ENCODE measurements at places on chromosomes 12 and 14. TPM values are rescaled to one million over a fixed set of nuclear protein-coding genes. Genes with fewer than 3 reads are reported as not detected.

GARIN6 gene
- polyA plus RNA-seq, result not detected

DNA sequence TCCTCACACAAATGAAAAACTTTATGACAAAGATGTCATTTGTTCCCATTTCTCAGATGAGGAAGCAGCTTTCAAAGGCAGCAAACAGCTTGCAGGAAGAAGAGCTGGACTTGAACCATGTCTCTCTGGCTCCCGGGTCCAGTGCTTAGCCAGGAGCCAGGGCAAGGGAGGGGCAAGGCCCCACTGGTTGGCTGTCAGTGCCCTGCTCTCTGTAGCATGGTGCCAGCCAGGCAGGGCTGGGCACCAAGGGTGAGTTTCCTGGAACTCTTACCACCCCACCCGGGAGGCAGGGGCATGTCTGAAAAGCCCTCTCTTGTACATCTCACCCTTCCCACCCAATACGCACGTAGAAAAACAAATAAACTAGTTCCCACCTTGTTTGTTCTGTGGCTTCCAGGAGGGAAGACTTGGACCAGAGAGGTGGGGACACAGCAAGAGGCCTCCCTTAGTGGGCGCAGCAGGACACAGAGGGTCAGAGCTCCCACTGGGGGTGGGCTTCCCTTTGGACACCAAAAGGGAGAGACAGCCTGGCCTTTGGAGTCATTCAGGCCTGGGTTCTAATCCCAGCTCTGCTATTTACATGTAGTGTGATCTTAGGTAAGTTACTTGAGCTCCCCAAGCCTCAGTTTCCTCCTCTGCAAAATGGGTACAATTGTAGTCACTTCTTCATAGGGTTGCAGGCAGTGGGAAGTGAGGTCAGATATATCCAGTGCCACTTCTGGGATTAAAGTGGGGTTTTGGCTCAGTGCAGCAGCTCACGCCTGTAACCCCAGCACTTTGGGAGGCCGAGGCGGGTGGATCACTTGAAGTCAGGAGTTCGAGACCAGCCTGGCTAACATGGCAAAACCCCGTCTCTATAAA, 17.2 kb downstream of the TRPV4 start:
- DNase-seq, result no peak

GOLGA5 gene
- polyA plus RNA-seq, result 29.9 TPM

DNA sequence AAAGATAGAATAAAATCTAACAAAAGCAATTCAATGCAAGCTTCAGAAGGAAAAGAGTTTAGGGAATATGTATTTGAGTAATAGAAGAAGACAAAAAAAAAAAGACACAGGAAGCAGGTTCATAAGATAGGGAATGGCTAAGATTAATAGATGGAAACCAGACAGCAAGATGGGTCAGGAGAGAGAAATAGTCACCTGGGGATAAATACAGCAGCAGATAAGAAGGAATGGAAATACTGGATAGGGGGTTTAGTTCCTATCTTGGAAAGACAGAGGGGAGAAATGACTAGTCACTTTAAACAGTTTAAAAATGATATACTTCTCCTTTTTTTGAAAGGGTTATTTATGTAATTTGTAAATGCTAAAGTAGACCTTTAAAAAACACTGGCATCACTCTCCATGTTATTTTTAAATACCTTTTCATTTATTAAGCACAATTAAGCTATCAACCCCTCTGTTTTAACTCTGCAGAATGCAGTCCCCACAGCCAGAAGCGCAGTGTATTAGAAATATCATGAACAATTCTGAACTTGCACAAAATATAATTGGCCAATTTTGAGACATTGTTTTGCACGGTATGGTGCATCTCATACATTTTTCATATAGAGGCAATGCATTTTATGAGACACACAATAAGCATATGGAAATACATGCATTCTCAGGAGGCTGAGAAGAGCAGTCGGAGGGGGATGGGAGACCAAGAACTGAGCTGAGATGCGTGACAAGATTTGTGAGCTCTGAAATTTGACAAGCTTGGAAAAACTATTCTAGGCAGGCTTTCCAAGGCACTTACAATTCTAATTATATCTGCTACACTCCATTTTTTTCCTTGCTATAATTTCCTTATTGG, 303.4 kb upstream of the PRICKLE1 start:
- DNase-seq, result no peak

SYNDIG1L gene
- polyA plus RNA-seq, result not detected

PABPN1 gene
- polyA plus RNA-seq, result 112 TPM

PTPRR gene
- polyA plus RNA-seq, result 1.5 TPM

SPIC gene
- not detected for polyA plus RNA-seq

CMKLR1 gene
- polyA plus RNA-seq, result 4.5 TPM

TSPAN19 gene
- polyA plus RNA-seq, result not detected

FOXA1 gene
- polyA plus RNA-seq, result 0.27 TPM

- no peak for DNase-seq
Observed at GRCh38 chr12:93029091-93029490, 100.0 kb upstream of the EEA1 start.

BCL2L14 gene
- polyA plus RNA-seq, result 0.26 TPM

KRT7 gene
- polyA plus RNA-seq, result 1.9 TPM

GRCh38 chr12:122917507-122918121, 21.7 kb upstream of the VPS37B start:
- no peak for DNase-seq

GRCh38 chr12:89988188-89988915, 279.7 kb upstream of the ATP2B1 start:
- no peak for DNase-seq

PZP gene
- 0.52 TPM for polyA plus RNA-seq

- DNase-seq, result no peak
Observed at GRCh38 chr12:71749666-71750065, 5.0 kb upstream of the RAB21 start.

- DNase-seq, result no peak
Observed at GRCh38 chr12:132847363-132848356, 19.0 kb upstream of the GOLGA3 start.

MYF6 gene
- 119 TPM for polyA plus RNA-seq

DNA sequence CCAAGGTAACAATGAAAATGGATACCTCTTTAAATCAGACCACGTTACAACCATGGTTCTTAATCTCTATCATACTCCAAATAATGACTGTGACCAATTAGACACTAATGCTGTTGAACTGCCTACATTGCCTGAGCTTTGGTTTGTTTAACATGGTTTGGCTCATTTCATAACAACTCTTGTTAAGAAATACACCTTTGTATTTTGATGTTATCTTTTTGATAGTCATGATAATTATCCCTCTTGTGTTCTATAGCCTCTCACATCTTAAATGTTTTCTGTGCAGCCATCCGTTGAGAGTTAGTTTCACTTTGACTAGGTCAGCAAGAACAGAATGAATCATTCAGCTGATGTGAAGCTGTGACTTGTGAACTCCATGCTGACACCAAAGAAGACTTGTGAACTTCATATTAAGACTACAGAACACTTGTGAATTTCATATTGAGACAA, 75.5 kb upstream of the RERGL start:
- DNase-seq, result peak; percentile 32

DNA sequence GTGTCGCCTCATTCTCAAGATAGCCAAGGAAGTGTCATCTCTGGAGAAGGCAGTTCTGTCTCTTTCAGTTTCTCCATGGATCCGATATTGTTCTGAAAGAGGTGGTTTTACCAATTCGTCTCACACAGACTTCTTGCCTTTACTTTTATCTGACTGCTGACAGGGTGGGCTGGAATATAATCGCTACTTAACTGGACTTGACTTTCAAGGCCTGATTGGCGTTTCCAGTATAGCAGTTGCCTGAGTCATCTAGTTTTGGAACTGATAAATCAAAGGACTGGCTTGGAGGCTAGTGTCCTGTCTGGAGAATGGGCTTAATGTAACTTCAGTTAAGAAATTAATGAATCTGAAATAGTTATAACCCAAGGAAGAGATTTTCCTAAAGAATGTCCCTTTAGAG, 21.6 kb downstream of the PRKCH start:
- no peak for DNase-seq

DNA sequence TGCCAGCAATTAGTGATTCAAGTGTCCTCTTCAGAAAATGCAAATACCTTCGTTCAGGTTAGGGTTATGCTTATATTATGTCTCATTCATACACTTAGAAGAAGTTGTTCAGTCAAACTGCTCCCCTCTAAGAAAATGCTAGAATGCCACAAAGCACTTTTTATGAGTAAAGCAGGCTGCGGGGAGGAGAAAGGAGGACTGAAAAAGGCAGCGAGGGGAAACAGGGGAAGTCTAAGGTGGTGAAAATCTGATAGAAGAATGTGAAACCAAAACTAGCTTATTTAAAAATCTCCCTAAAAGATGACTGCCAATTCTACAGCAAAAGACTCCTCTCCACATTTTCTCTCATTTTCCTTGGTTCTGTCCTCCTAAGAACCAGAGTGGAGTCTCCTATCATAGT, 70.1 kb downstream of the PRKD1 start:
- DNase-seq, result no peak

DNA sequence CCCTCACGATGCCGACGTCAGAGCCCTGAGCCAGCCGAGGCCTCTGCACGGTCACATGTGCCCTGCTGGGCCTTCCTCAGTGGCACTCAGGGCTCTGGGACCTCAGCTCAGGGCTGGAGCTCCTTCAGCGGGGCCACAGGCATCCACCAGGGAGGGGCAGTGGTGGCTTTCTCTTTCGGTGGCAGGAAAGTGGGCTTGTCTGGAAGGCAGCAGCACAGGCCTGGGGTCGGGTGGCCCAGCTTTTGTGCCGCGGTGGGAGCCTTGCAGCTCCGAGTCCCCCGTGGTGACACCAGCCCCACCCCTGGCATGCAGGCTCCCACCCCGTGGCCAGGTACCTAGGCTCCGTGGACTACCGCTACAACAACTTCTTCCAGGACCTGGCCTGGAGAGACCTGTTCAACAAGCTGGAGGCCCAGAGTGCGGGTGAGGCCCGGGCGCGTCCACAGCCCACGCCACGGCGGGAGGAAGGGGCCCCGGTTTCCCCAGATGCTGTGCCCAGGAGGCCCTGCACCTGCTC, 14.2 kb upstream of the TEX22 start:
- DNase-seq, result no peak

JDP2 gene
- polyA plus RNA-seq, result 46.9 TPM

DNA sequence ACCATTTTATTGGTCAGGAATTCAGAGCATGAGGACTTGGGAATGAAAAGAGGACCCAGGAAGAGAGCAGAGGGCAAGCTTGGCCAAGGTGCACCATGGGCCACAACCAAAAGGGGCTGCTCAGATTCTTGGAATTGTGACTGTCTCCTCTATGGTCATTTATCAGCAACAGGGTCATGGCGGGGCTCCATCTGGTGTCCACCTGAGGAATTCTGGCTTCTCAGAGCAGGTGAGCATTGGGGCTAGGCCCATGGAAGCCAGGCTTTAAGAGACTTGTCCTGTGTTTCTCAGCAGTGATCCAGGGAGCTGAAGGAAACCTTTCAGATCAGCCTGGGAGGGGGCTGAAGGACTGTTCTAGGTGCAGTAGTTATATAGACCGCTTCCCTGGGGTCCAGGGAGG, 2.6 kb upstream of the RIN3 start:
- DNase-seq, result no peak

DNA sequence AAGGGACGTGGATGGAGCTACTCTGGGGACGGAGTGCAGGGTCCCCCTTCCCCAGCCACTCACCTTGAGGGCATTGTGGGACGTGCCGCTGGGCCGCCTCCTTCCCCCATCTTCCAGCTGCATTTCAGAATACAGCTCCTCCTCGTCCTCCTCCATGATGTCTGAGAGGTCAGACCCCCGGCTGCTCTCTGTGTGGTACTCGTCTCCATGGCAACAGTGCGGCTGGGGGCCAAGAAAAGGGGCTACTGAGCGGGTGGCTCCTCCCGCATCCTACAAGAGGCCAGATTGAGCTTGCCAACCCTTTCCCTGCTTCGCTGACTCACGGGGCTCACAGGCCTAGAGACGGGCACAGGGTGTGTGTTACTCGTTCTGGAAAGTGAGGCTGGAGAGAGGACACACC, 90.4 kb downstream of the PIWIL1 start:
- DNase-seq, result no peak

LMNTD1 gene
- polyA plus RNA-seq, result not detected

DNA sequence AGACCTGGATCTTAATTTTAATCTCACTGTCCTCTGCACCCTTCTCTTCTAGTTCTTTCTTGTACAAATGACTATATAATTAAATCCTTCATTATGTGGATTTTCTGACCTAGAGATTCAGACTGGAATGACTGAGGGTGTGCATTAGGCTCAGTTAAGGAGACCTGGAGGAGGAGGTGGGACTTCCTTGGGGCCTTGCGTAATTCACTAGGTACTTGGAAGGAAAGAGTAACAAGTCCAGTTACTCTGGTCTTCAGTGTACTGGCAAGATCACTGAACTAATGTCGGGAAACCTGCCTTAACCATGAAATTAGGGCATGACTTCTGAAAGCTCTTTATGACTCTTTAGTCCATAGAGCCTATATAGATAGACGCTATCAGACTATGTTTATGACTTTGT, 441.4 kb downstream of the EGLN3 start:
- DNase-seq, result no peak

DNA sequence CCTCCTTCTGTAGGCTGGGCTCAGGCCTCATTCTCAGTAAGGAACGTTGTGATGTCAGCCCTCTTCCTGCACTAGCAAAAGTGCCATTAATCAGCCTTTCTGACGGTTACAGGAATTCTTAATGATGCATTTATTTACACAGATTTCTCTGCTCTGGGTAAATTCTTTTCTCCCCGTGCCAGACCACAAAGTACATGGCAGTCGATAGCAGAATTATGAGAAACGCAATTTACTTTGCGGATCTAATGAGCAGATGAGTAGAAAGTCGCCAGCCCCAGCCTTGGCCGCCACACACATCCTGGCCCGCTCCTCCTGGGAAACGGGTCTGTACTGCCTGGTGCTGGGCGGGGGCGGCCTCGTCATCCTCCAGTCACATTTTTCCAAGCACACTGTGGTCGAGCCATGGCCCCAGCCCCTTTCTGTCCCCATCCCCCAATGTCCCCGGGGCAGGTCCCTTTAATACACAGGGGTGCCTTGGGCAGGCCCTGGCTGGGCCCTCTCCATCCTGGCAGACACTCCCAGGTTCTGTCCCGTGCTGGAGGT, 25.9 kb downstream of the NOC4L start:
- DNase-seq, result no peak

GRCh38 chr12:108129017-108129812, at the start of gene WSCD2:
TSS of gene WSCD2 (plus strand) at chr12:108129288. CDS start at chr12:108195833, 66,545 bp downstream.
- peak; percentile 43 for DNase-seq

GDF3 gene
- polyA plus RNA-seq, result not detected

GALNT9 gene
- polyA plus RNA-seq, result 1.5 TPM

DNA sequence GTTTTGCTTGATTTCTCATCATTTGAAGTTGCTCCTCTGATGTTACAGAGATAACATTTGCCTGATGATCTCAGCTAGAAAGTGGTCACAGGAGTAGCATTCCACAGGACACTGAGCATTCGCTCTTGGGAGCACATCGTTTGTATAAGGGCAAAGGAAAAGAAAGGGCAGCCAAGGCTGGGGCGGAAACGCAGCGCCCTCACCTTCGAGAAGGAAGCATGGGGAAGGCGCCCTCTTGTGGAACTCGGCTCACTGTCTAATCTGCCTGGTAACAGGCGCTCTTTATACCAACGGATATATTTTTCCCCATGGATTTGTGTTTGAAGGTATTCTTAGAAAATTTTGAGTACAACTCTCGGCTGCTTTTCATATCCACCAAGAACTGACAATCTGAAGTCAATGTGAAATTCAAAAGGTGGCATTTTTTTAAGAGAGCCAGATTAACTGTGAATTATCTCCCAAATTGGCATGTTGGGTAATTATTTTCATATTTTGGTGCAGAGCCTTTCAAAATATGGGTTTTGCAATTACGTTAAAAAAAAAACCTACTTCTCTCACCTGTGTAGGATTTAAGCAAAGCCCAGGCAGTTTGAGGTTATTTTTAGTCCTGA, 172.7 kb downstream of the CAND1 start:
- peak; percentile 71 for DNase-seq

GRCh38 chr12:22530-23201, 43.9 kb upstream of the IQSEC3 start:
- no peak for DNase-seq

GRCh38 chr14:76502638-76503037, 126.7 kb downstream of the ESRRB start:
- no peak for DNase-seq

MOK gene
- 11.1 TPM for polyA plus RNA-seq

Measured in hindlimb muscle (tissue), 1 donor.